ENCODE measurements at places on chromosomes 13 and 19. TPM values are rescaled to one million over a fixed set of nuclear protein-coding genes. Genes with fewer than 3 reads are reported as not detected.

The PRKCG gene
- total RNA-seq: 0.25 TPM

The CEACAM21 gene
- 22.1 TPM for total RNA-seq

- no peak for DNase-seq
Measured at GRCh38 chr19:28363254-28363653, 849.7 kb downstream of the UQCRFS1 start.

DNA sequence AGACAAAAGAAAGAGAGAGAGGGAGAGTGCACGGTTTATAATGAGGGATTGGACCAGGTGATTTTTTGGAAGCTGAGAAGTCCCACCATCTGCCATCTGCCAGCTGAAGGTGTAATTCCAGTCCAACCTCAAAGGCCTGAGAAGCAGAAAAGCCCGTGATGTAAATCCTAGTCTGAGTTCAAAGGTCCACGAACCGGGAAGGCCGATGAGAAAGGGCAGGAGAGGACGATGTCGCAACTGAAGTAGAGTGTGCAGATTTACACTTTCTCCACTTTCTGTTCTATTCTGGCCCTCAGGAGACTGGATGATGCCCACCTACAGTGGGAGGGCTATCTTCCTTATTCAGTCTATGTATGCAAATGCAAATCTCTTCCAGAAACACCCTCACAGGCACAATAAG lies 500.0 kb downstream of the DIAPH3 start:
- DNase-seq: no peak

DNA sequence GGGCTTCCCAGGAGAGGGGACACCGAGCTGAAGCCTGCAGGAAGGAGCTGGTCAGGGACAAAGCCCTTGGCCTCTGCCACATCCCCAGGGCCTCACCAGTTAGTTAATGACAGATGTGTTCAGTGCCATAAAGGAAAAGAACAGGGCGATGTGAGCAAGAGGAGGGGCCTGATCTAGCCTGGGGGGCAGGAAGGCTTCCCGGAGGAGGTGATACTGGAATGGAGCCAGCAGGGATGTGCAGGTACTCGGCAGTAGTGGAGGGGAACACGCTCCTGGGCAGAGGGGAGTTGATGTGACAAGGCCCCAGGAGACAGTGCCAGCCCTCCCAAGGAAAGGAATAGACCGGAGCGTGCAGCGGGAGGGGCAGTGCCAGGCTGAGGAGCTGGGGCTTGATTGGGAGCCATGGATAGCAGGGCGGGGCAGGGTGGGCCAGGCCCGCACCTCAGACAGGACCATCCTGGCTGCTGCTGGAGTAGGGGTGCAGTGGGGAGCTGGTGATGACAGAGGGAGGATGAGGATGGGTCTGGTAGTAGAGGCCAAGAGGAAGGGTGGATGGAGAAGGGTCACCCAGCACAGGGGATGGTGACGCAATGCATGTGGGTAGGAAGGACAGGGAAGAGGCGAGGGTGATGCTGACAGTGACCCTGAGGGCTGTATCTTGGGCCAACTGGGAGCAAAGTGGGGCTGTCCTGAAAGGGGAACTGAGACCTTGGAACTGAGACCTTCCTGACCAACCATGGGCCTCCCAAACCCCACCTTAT lies 4.1 kb downstream of the C19orf33 start:
- no peak for DNase-seq

GRCh38 chr19:55341171-55341588 lies 1.5 kb downstream of the KMT5C start:
- peak; percentile 90 for DNase-seq

DNA sequence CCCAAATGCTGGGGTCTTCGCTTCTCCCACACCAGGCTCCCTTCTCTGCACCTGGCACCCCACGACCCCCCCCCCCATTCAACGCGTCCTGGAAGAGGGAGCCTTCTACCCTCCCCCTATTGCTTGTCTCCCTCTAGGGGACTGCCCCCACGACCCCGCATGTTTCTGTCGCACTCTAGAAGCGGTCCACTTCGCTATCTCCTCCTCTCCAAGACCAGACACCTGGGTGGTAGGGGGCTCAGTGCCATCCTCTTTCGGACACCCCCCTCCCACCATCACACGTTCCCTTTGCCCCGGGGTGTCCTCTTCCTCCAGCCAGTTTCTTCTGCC lies 1.5 kb downstream of the TGFB1 start:
- no peak for DNase-seq

- DNase-seq: peak; percentile 74
Measured at GRCh38 chr19:6108721-6109633, 1.3 kb downstream of the RFX2 start.

GRCh38 chr13:26048741-26049140 lies 3.1 kb downstream of the SHISA2 start:
- DNase-seq: no peak

DNA sequence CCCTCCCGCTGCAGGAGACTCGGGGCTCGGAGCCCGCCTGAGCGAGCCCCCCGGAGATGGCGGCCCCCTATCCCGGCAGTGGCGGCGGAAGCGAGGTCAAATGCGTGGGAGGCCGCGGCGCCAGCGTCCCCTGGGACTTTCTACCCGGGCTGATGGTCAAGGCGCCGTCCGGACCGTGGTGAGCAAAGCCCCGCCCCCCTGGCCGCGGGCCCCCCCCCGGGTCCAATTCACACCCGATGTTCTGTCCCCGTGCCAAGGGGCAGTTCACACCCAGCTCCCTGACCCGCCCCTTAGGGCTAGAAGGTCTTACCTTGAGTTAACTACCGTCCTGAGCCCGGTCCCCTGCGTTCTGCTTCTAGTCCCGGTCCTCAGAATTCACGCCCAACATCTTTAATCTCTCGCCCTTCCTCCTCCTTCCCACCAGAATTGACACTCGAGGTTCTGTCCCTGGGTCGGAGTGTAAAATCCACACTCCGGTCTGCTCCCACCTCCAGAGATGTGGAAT lies 1.4 kb downstream of the NPAS1 start:
- no peak for DNase-seq

- DNase-seq: peak; percentile 32
Measured at GRCh38 chr13:37869756-37870488, at the start of gene TRPC4. TRPC4 (minus strand) TSS chr13:37869772; CDS start chr13:37783333, 86,439 bp downstream.
